H4 (cell line): ENCODE measurements at places on chromosomes 3 and 15. TPM values are rescaled to one million over a fixed set of nuclear protein-coding genes. Genes with fewer than 3 reads are reported as not detected.

GP5 gene
- total RNA-seq, result not detected in 2 replicates

SCAANT1 gene
- total RNA-seq, result not detected in 2 replicates

SLC9C1 gene
- not detected in 2 replicates for total RNA-seq

CCDC191 gene
- 0.43 and 0.56 TPM in 2 replicates for total RNA-seq

PRR20G gene
- not detected in 2 replicates for total RNA-seq

CCK gene
- not detected in 2 replicates for total RNA-seq

SLC7A14 gene
- not detected in 2 replicates for total RNA-seq

KCNMB3 gene
- 0.02 and 0.62 TPM in 2 replicates for total RNA-seq

RBMS3 gene
- 6.5 and 13.0 TPM in 2 replicates for total RNA-seq

TMEM40 gene
- 0.10 TPM in 1 of 2 replicates, not detected in the other for total RNA-seq

TRPM1 gene
- not detected in 2 replicates for total RNA-seq

LIPC gene
- 0.43 and 1.6 TPM in 2 replicates for total RNA-seq

PP2D1 gene
- total RNA-seq, result not detected in 2 replicates
